B cell (primary cell): ENCODE measurements at places on chromosomes 5 and 9.

GRCh38 chr5:74094096-74094781, 468.2 kb downstream of the ARHGEF28 start:
- no peaks in the 10 kb centered on the region for H3K27me3 ChIP-seq
- no peak overlapping the region for H3K4me3 ChIP-seq
- H3K36me3 ChIP-seq: no peaks in the 10 kb centered on the region
- no peaks in the 10 kb centered on the region for H3K4me1 ChIP-seq

DNA sequence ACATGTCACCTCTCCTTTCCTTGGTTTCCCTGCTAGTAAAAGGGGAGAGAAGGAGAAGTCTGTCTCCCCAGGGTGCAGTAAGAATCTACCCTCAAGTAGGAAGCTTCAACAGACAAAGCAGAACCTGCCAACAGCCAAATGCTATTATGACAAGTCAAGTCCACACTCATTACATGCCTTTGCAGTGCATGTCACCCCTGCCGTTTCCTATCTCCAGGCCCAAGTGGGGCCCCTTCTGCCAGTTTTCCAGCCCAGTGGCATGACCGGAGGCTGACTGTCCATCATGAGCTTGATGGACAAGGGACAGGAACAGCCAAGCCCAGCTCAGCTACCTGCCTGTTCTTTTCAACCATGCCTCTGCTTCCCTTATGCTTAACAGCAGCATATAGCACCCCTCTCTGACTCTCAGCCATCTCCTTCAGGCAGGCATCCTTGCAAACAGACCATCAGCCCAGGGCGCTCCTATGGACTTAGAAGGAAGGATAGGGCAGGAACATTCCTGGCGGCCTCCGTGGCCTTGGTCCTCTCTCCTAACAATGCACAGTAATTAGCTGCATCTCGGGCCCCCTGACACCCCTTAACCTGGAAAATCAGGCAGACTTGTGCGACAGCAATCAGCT, 107.2 kb upstream of the RAD23B start:
- no peaks in the 10 kb centered on the region for H3K36me3 ChIP-seq
- peaks cover 2% of the 10 kb centered on the region for H3K27me3 ChIP-seq
- H3K4me1 ChIP-seq: no peaks in the 10 kb centered on the region
- no peak for DNase-seq

- H3K36me3 ChIP-seq: no peaks in the 10 kb centered on the region
- no peak for DNase-seq
- H3K4me1 ChIP-seq: no peaks in the 10 kb centered on the region
- peaks cover 2% of the 10 kb centered on the region for H3K27me3 ChIP-seq
- no peak overlapping the region for H3K4me3 ChIP-seq
- no peak overlapping the region for H3K27ac ChIP-seq
These were observed 243.9 kb upstream of the KLF4 start for GRCh38 chr9:107733523-107733894.

GRCh38 chr5:156513123-156513815, 186.3 kb downstream of the SGCD start:
- no peaks in the 10 kb centered on the region for H3K4me1 ChIP-seq
- no peaks in the 10 kb centered on the region for H3K36me3 ChIP-seq
- DNase-seq: no peak

DNA sequence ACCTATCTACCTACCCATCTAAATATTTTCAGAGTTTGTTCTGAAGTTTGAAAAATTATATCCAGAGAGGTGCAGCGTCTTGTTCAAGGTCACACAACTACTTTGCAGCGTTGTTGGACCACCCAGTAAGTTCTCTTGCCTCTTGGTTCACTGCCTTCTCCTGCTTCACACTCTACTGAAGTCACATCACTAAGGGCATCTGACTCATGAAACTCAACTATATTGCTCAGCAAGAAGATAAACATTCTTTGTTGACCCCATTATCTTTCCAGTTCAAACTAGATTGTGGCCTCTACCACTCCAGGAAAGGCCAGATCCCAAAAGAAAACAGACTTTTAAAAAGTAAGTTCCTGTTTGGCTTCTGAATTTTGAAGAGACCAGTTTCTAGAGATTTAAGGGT, 326.9 kb downstream of the SLIT3 start:
- H3K4me1 ChIP-seq: no peaks in the 10 kb centered on the region
- H3K27me3 ChIP-seq: no peaks in the 10 kb centered on the region
- no peak for DNase-seq
- H3K36me3 ChIP-seq: no peaks in the 10 kb centered on the region
- H3K4me3 ChIP-seq: no peak overlapping the region

DNA sequence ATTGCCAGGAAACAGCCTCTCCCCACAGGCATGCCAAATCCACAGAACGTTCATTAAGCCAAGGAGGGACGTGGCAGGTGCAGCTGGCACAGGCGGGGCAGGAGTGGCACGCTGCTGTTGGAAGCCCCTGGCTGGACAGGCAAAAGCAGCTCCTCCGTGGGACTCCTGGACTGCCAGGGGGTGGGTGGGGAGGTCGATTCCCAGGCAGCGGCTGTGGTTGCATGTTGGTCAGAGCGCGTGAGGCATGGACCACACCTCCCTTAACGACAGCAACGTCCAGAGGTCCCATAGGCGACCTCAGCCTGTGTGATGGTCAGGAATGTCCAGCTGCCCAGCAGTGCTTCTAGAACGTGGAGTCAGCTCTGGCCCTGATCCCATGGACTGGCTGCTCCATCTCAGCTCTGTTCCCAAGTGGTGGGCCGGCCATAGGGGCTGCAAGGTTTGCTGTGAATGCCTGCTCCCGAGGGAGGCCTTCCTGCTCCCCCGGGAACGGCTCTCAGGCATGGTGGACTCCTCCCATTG, 6.9 kb downstream of the SLC6A19 start:
- DNase-seq: no peak
- no peaks in the 10 kb centered on the region for H3K36me3 ChIP-seq
- no peaks in the 10 kb centered on the region for H3K4me1 ChIP-seq
- no peaks in the 10 kb centered on the region for H3K27me3 ChIP-seq

DNA sequence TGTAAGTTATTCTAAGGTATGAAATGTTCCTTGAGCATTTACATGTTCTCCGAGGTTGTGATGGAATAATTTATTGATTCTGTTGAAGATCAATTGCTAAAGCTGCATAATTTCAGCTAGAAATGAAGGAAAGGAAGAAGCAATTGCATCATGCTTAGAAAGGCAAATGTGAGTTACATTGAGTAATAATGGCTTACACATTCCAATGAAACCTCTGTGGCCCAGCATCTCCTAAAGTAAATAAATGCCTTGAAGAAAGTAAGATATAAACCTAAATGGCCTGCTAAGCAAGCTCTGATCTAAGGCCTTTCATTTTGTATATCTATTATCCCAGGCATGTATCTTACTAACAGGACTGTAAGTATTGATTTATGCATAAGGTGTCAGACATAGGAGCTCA, 677.3 kb upstream of the RGMB start:
- no peaks in the 10 kb centered on the region for H3K27me3 ChIP-seq
- H3K27ac ChIP-seq: no peak overlapping the region
- no peaks in the 10 kb centered on the region for H3K36me3 ChIP-seq
- no peak for DNase-seq
- H3K4me3 ChIP-seq: no peak overlapping the region

DNA sequence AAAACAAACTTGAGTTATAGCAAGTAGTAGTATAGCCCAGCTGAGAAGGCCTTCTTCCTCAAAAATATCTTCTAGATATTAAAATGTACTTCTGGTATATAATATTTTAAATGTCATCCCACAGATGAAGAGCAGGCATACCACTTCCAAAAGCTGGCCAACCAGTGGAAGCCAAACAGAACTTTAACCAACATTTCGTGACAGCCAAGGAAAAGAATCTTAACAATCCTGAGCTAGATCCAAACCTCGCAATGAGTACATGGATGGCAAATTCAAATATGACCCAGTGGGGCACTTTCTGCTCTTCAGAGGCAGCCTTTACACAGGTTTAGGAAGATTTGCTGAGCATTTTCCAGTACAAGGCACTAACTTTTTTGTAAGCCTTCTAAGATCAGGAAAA, 91.8 kb upstream of the ACO1 start:
- DNase-seq: no peak
- no peak overlapping the region for H3K27ac ChIP-seq
- no peak overlapping the region for H3K4me3 ChIP-seq
- H3K27me3 ChIP-seq: no peaks in the 10 kb centered on the region

- H3K36me3 ChIP-seq: no peaks in the 10 kb centered on the region
- no peak overlapping the region for H3K4me3 ChIP-seq
- DNase-seq: peak; percentile 35
- H3K27ac ChIP-seq: peak overlapping the region; percentile 16
These were observed 71.4 kb downstream of the DCP2 start for GRCh38 chr5:113047733-113048652.
